ENCODE measurements at places on chromosomes 7 and 10.

GRCh38 chr7:94008537-94008936 is 4.4 kb upstream of the BET1 start:
- no peak for DNase-seq
- H3K27ac ChIP-seq, result no peak overlapping the region
- peaks cover 17% of the 10 kb centered on the region for H3K27me3 ChIP-seq
- H3K4me3 ChIP-seq, result no peak overlapping the region
- no peaks in the 10 kb centered on the region for H3K36me3 ChIP-seq
- H3K4me1 ChIP-seq, result peaks cover 10% of the 10 kb centered on the region

DNA sequence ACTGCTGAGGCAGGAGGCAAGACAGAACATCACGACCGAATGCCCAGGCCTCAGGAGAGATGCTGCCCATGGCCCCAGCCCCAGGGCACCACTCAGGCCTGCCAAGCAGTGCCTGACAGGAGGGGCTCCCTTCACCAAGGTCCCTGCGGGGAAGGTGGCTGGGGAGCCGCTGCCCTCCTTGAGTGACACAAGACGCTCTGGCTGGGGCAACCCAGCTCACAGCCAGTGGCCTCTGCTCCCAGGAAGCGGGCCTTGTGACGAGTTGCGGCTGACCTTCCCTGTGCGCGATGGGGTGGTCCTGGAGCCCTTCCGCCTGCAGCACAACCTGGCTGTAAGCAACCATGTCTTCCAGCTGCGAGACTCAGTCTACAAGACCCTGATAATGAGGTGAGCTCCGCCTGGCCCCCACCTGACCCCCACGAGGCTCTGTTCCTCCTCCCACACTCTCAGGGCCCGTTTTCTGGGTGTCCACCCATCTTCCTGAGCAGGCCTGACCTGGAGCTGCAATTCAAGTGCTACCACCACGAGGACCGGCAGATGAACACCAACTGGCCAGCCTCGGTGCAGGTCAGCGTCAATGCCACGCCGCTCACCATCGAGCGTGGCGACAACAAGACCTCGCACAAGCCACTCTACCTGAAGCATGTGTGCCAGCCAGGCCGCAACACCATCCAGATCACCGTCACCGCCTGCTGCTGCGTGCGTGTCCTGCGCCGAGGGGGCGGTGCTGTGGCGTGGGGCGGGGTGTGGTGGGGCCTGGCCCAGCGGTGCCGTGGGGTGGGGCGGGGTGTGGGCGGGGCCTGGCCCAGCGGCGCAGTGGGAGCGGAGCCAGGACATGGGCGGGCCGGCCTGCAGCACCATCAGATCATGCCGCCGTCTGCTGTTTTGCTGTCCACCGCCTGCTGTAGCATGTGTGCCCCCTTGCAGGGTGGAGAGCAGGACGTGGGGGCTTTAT is 12.8 kb downstream of the ZMIZ2 start:
- no peaks in the 10 kb centered on the region for H3K4me1 ChIP-seq
- H3K4me3 ChIP-seq, result no peak overlapping the region
- DNase-seq, result no peak
- no peaks in the 10 kb centered on the region for H3K27me3 ChIP-seq
- H3K36me3 ChIP-seq, result peaks cover 3% of the 10 kb centered on the region
- H3K27ac ChIP-seq, result no peak overlapping the region

DNA sequence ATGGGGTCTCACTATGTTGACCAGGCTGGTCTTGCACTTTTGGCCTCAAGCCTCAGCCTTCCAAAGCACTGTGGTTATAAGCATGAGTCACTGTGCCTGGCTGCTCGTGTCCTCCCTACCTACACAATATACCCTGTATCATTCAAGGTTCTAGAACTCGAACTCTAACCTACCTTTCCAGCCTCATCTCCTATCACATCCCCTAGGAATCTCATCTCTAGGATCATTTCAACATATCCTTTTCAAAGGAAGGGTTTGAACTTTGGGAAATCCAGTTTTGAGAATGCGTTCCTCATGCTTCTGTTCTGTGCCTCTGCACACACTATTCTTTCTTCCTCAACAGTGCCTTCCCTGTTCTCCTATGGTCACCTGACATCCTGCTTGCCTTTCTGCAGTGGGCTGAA is 87.8 kb upstream of the RHEB start:
- DNase-seq, result no peak
- peak overlapping the region; percentile 57 for H3K4me3 ChIP-seq
- H3K4me1 ChIP-seq, result peaks cover 15% of the 10 kb centered on the region
- H3K27me3 ChIP-seq, result no peaks in the 10 kb centered on the region

- DNase-seq, result no peak
- H3K36me3 ChIP-seq, result no peaks in the 10 kb centered on the region
- H3K4me1 ChIP-seq, result no peaks in the 10 kb centered on the region
- H3K27me3 ChIP-seq, result peaks cover 40% of the 10 kb centered on the region
- H3K4me3 ChIP-seq, result no peak overlapping the region
- H3K27ac ChIP-seq, result no peak overlapping the region
These were observed 14.6 kb upstream of the ST7 start for GRCh38 chr7:116938678-116939077.

DNA sequence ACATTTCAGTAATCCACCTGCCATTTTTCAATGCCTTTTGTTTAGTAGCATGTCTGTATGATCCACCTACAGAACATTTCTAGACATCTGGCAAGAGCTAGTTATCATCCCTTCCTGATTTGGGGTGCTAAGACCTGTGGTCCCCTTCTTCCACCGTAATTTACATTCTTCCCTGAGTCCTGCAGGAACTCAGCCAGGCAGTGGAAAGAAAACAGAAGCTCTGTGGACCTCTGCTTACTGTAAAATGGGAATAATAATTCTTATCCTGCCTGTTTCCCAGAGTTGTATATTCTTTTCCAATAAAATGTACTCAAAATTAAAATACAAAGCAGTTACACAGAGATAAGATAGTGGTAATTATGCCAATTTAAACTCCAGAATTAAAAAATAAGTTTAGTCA is 126.9 kb downstream of the TCF7L2 start:
- peaks cover 2% of the 10 kb centered on the region for H3K36me3 ChIP-seq
- H3K4me1 ChIP-seq, result peaks cover 2% of the 10 kb centered on the region
- no peak overlapping the region for H3K4me3 ChIP-seq
- no peak overlapping the region for H3K27ac ChIP-seq
- DNase-seq, result no peak

DNA sequence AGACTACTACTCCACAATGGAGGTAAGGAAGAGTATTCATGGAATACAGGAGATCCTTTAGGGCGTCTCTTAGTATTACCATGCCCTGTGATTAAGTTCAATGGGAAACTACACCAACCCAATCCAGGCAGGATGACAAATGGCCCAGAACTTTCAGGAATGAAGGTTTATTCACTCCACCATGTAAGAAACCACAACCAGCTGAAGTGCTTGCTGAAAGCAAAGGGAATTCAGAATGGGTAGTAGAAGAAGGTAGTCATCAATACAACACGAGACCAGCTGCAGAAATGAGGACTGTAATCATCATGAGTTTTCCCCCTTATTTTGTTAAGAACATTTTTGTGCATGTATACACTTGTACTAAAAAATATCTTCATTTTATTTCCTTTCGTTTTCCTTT is 76.6 kb downstream of the GPR37 start:
- H3K27ac ChIP-seq, result no peak overlapping the region
- no peaks in the 10 kb centered on the region for H3K27me3 ChIP-seq
- no peak for DNase-seq
- no peaks in the 10 kb centered on the region for H3K36me3 ChIP-seq

DNA sequence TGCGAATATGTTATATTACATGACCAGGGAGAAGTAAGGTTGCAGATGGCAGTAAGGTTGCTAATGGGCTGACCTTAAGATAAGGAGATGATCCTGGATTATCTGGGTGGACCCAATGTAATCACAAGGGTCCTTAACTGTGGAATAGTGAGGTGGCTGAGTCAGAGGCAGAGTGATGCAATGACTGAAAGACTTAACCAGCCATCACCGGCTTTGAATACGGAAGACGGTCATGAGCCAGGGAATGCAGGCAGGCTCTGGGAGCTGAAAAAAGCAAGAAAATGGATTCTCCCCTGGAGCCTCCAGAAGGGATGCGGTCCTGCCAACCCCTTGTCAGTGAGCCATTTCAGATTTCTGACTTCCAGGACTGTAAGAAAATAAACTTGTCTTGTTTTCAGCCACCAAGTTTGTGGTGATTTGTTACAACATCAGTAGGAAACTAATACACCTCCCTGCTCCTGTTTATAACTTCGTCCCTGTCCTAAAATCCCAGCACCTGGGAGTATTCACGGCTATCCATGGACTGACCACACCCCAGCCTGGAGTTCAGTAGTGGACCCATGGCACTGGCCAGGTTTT is 4.6 kb upstream of the C10orf95 start:
- no peak overlapping the region for H3K27ac ChIP-seq
- H3K36me3 ChIP-seq, result peaks cover 2% of the 10 kb centered on the region
- DNase-seq, result no peak
- H3K4me1 ChIP-seq, result peaks cover 22% of the 10 kb centered on the region

DNA sequence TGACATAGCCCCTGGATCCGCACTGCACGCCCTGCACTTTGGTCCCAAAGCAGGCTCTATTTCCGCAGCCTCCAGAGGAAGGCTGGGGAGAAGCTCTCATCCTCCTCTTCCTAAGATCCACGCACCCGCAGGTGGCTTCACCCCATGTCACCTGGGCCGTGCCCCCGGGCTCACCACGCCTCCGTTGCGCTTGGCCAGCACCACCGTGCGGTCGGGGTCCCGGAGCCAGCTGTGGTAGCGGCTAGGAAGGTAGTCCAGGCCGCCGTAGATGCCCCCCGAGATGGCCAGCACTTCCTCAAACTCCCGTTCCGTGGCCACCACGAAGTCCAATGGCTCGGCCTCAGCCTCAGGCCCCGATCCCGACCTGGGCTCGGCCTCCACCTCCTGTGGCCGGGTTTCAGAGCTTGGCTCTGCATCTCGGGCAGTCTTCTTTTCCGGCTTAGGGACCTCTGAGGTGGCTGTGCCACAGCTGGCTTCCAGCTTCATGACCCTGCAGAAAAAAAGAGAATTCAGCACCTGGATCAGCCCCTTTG is 5.7 kb downstream of the NAT16 start:
- peaks cover 82% of the 10 kb centered on the region for H3K27me3 ChIP-seq
- DNase-seq, result no peak
- peaks cover 10% of the 10 kb centered on the region for H3K36me3 ChIP-seq
- peak overlapping the region; percentile 67 for H3K4me3 ChIP-seq

GRCh38 chr10:102534333-102534732 is 30.6 kb downstream of the SUFU start:
- peaks cover 24% of the 10 kb centered on the region for H3K4me1 ChIP-seq
- no peak overlapping the region for H3K4me3 ChIP-seq
- H3K36me3 ChIP-seq, result peaks cover 10% of the 10 kb centered on the region
- no peak for DNase-seq
- H3K27me3 ChIP-seq, result no peaks in the 10 kb centered on the region

Data from T-helper 17 cell (primary cell).